Activated naive CD8-positive, alpha-beta T cell treated with anti-CD3 and anti-CD28 coated beads, Interleukin-2, amount 50 U/mL, for 24 hours (primary cell): ENCODE measurements at places on chromosomes 5 and 9.

DNA sequence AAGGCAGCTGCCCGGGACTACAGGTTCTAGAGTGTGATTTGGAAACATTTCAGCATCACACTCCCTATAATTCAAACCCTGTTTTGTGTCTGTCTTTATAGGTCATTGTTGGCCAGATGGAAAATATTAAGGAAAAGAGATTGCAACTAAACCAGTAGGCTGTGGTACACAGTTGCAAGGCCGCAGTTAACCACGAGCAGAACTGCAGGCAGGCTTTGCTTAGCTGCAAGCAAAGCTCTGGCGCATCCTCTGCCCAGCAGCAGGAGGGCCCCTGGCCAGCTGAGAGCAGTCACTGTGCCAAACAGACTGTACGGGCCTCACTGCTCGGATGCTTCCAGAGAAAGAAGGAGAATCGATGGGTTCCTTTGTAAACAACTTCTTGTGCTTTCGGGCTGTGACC, 204.5 kb downstream of the DENND1A start:
- peaks cover 53% of the 10 kb centered on the region for H3K36me3 ChIP-seq
- no peak overlapping the region for H3K27ac ChIP-seq
- peaks cover 5% of the 10 kb centered on the region for H3K4me1 ChIP-seq
- DNase-seq, result no peak

DNA sequence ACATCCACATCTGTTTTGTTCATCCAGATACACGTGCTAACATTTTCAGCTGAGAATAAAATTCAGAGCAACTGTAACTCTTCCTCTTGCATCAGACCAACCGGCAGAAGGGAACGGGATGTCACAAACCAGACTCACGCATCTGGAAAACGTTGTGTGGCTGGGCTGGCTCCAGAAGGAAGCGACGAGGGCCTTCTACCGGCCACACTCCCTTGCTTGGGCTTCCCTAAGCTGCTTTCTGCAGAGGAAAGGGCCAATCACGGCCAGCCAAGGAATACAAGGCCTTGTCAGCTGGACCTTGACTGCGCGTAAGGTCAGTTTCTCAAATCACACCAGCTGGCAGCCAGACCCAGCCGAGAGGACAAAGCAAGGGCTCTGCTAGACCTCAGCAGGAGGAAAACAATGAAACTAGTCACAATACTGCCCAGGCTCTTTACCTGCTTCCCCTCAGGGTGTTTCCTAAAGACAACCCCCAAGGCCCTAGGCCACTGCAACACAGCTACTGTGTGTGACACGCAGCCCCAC, 106.1 kb downstream of the THBS4 start:
- H3K36me3 ChIP-seq, result peaks cover 17% of the 10 kb centered on the region
- H3K4me3 ChIP-seq, result no peak overlapping the region
- no peak for DNase-seq
- H3K4me1 ChIP-seq, result peaks cover 69% of the 10 kb centered on the region

DNA sequence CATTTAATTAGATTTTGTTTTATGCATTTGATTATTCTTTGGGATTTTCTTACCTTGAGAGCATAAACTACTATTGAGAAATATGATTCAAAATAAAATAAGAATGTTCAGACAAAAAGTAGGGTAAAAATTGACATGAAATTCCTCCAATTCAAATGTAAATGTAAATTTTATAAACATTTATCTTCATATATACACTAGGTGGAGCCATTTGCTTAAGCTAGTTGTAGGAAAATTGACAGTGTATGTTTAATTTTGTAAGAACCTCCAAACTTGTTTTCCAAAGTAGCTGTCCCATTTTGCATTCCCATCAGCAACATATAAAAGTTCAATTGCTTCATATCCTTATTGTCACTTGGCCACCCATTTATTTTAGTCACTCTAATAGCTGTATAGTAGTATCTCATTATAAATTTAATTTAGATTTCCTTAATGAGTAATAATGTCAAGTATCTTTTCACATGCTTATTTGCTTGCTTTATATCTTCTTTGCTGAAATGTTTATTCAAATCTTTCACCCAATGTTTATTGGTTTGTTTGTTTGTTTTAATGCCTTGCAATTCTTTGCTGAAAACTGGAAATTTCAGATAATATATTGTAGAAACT, 37.6 kb upstream of the SLCO6A1 start:
- H3K4me3 ChIP-seq, result no peak overlapping the region
- H3K4me1 ChIP-seq, result no peaks in the 10 kb centered on the region
- no peaks in the 10 kb centered on the region for H3K36me3 ChIP-seq
- no peak for DNase-seq

DNA sequence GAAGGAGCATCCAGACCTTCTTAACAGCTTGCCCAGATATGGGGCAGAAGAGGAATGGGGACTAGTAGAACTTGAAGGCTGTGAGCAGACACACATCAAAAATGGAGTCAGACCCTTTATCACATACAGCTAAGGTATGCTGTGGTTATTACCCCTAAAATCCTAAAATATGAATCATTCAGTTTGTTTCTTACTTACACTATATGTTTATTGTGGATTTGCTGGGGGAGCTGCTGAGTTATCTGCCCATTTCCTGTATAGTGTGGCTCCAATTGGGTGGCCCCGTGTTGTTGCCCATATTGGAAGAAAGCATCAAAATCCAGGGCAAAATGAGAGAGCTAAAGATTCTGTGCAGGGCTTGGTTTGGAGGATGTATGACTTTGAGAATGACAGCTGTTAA, 56.9 kb downstream of the AP3S1 start:
- peaks cover 28% of the 10 kb centered on the region for H3K36me3 ChIP-seq
- DNase-seq, result no peak
- H3K27me3 ChIP-seq, result no peaks in the 10 kb centered on the region
- H3K4me1 ChIP-seq, result no peaks in the 10 kb centered on the region

DNA sequence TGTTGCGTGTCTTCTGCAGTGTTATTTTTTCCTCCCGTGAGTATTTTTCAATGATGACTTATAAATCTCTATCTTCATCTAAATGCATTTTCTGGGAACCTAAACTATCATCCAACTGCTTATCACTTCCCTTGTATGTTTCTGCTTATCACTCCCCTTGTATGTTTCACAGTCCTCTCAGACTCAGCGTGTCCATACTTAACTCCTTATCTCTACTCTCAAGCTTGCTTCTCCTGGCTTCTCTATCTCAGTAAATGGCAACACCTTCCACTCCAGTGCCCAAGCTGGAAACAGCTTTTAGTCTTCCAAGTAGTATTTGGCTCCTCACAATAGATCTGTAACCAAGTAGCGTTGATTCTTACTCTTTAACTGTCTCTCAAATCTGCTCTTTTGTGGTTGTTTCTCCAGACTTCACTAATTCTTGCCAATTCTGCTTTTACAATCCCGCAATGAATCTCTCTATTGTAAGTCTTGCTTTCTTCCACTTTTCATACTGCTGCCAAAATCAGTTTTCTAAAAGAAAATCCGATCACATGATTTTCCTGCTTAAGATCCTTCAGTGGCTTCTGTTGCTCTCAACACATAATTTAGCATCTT, 33.8 kb upstream of the TXNDC8 start:
- peaks cover 2% of the 10 kb centered on the region for H3K27me3 ChIP-seq
- H3K4me1 ChIP-seq, result no peaks in the 10 kb centered on the region
- no peak for DNase-seq
- no peak overlapping the region for H3K4me3 ChIP-seq

GRCh38 chr5:74251141-74252035, 389.1 kb downstream of the ENC1 start:
- no peaks in the 10 kb centered on the region for H3K4me1 ChIP-seq
- no peaks in the 10 kb centered on the region for H3K36me3 ChIP-seq
- DNase-seq, result no peak
- no peak overlapping the region for H3K4me3 ChIP-seq
- H3K27ac ChIP-seq, result no peak overlapping the region

DNA sequence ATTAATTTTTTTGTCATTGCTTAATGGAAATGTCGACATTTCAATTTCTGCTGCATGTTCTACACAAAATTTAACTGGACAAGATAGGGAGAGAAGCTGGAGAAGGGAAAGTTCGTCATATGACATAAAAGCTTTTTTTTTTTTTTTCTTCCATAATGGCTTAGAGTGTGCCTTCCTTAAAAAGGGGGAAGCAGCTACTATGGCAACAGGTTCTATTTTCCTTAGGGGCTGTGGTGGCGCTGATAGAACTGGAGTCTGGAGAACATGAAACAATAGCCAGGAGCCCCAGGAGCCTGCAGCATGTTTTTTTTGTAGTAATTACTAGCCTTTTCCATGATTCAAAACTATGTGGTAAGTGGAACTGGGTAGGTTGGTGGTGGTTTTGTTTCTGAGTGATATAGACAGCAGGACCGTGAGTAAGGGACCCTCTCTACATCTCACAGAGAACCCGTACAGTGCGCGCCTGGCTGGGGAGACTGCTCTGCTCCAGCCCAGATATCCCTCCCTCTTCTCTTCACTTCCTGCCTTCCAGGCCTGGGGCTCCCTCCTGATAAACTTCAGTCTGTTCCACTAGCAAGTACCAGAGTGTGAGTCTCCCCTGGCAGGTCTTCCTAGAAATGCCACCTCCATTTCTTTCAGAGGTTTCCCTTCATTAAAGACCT, 301.6 kb downstream of the NR3C1 start:
- H3K27ac ChIP-seq, result peak overlapping the region; percentile 98
- peak overlapping the region; percentile 53 for H3K4me3 ChIP-seq
- no peaks in the 10 kb centered on the region for H3K27me3 ChIP-seq
- DNase-seq, result peak; percentile 65
- peaks cover 10% of the 10 kb centered on the region for H3K36me3 ChIP-seq

GRCh38 chr9:73073337-73074175, 78.1 kb upstream of the ANXA1 start:
- H3K27me3 ChIP-seq, result peaks cover 6% of the 10 kb centered on the region
- no peak overlapping the region for H3K4me3 ChIP-seq
- no peak overlapping the region for H3K27ac ChIP-seq
- H3K36me3 ChIP-seq, result no peaks in the 10 kb centered on the region
- DNase-seq, result no peak

DNA sequence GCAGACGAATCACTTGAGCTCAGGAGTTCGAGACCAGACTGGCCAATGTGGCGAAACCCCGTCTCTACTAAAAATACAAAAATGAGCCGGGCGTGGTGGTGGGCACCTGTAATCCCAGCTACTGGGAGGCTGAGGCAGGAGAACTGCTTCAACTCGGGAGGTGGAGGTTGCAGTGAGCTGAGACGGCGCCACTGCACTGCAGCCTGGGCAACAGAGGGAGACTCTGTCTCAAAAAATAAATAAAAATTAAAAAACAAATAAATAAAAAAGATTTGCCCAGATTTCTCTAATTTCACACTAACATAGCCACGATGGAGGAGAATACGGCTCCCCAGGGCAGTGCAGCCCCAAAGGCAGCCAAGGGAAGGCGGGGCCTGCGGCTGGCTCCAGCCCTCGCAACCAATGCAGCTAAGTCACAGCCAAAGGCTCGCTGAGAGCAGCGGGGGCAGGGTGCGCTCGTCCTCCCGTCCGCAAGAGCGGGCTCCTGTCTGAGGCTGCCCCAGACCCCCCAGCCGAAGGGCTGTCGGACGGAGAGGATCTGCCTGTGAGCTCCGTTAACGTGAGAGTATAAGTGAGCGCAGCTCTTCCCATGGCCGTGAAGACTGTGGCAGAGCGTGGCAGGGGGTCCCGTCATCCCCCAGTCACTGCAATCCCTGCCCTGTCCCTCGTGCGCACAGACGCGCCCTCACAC, 43.5 kb downstream of the SLC12A7 start:
- H3K27ac ChIP-seq, result no peak overlapping the region
- H3K27me3 ChIP-seq, result no peaks in the 10 kb centered on the region
- H3K4me1 ChIP-seq, result no peaks in the 10 kb centered on the region
- H3K4me3 ChIP-seq, result no peak overlapping the region
- H3K36me3 ChIP-seq, result no peaks in the 10 kb centered on the region
- no peak for DNase-seq

DNA sequence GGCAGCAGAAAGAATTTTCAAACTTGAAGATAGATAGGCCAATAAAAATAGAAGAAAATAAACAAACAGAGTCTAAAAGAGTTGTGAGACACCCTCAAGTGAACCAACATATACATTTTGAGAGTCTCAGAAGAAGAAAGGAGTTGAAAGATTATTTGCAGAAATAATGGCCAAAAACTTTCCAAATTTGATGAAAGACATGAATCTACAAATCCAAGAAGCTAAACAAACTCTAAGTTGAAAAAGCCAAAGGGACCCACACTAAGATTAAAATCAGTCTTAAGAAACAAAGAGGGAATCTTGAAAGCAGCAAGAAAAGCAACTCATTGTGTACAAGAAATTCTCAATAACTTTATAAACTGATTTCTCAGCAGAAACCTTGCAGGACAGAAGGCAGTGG, 137.0 kb downstream of the SAXO1 start:
- no peaks in the 10 kb centered on the region for H3K27me3 ChIP-seq
- no peak overlapping the region for H3K4me3 ChIP-seq
- H3K27ac ChIP-seq, result no peak overlapping the region
- H3K36me3 ChIP-seq, result no peaks in the 10 kb centered on the region

DNA sequence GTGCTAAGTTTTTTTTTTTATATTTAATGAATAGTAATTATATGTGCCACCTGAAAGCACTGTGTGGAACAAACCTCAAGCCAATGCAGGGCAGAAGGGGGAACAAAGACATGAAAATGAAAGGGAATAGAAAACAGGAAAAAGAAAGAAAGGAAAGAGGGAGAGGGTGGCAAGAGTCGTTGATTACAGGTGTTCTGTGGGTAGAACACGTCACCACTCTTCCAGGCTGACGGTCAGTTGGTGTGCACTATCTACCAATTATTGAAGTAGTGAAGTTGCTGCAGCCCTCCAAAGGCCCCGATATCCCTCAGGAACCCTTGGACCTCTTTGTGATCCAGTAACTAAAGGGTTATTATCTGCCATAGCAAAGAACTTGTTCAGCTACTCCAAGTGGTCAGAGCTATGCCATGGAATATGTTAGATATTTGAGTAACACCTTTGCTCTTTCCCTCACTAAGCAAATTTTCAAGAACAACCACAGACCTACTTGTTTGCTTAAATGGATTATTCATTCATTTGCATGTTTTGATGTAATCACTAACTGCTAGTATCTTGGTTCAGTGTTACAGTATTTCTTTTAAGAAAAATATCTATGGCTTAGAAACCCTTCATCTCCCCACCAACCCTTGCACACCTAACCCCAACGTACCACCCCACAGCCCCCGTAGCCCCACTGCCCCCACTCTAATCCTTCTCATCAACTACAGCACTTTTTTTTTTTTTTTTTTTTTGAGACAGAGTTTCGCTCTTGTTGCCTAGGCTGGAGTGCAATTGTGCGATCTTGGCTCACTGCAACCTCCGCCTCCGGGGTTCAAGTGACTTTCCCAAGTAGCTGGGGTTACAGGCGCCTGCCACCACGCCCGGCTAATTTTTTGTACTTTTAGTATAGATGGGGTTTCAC, 31.3 kb downstream of the FYB1 start:
- peak overlapping the region; percentile 79 for H3K4me3 ChIP-seq
- no peaks in the 10 kb centered on the region for H3K27me3 ChIP-seq
- H3K27ac ChIP-seq, result peak overlapping the region; percentile 96
- peaks cover 1% of the 10 kb centered on the region for H3K36me3 ChIP-seq
- H3K4me1 ChIP-seq, result peaks cover 91% of the 10 kb centered on the region

DNA sequence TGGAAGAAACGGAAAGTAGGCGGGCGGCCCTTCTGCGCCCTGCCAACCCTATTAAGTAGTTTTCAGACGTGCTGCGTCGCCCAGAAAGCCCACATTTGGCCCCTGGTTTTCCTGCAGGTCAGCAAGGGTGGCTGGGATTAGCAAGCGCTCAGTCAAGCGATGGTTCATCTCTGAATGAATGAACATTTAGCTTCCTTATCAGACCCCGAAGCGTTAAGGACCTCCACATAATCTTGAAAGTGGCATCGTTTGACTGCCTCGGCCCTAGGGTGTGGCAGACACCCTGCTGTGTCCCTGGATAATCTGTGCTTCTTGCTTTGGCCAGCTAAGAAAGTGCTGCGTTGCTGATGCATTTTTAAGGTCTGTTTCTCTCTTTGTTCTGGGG, 684 bp downstream of the TOR1B start:
- H3K4me3 ChIP-seq, result peak overlapping the region; percentile 86
- H3K36me3 ChIP-seq, result peaks cover 22% of the 10 kb centered on the region
- H3K27me3 ChIP-seq, result no peaks in the 10 kb centered on the region
- H3K27ac ChIP-seq, result peak overlapping the region; percentile 73
